Testis (tissue), 5 donors: ENCODE measurements at places on chromosomes 11 and 22. TPM values are rescaled to one million over a fixed set of nuclear protein-coding genes. Genes with fewer than 3 reads are reported as not detected.

GRCh38 chr11:65428578-65429067 lies 6.0 kb downstream of the NEAT1 start:
- H3K4me3 ChIP-seq: no peak overlapping the region
- H3K36me3 ChIP-seq: no peaks in the 10 kb centered on the region
- H3K27ac ChIP-seq: peak overlapping the region; percentile 96
- H3K4me1 ChIP-seq: peaks cover 33% of the 10 kb centered on the region
- peak; percentile 48 for DNase-seq

DNA sequence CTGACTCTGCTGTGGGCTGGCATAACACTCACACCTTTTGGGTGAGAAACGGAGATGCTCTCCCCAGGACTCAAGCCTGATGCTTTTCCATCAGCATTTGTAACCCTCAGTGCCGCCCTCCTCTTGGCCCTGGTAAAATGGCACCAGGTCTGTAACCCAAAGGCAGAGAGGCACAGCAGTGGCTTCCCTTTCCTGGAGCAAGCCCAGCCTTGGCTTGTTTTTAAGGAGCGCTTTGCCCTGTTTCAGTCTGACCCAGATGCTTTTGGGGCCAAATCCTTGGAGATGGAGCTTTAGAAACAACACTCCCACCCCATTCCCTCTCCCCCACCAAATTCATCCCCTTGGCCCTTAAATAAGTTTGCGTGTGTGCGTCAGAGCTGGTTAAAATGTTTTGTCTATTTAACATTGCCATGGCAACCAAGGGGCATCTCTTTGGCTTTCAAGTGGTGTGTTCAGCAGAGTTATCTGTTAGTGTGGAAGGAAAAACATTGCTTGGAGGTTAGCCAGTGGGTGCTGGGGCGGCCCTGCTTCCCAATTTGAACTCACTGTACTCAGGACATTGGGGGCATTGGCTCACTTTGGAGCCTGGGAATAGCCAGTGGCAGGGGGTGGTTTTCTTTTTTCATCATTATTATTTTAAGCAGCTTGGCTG lies 134.1 kb downstream of the NAV2 start:
- peaks cover 9% of the 10 kb centered on the region for H3K4me1 ChIP-seq
- H3K36me3 ChIP-seq: no peaks in the 10 kb centered on the region
- H3K4me3 ChIP-seq: no peak overlapping the region
- no peaks in the 10 kb centered on the region for H3K27me3 ChIP-seq
- no peak overlapping the region for H3K27ac ChIP-seq

- DNase-seq: no peak
- no peak overlapping the region for H3K4me3 ChIP-seq
- no peaks in the 10 kb centered on the region for H3K36me3 ChIP-seq
- H3K27me3 ChIP-seq: no peaks in the 10 kb centered on the region
- no peak overlapping the region for H3K27ac ChIP-seq
Observed at GRCh38 chr11:75677275-75677674, 8.4 kb upstream of the MAP6 start.

Gene OR51I1
- total RNA-seq: 0.74 TPM

GRCh38 chr11:134131628-134132244 lies 62.9 kb downstream of the JAM3 start:
- H3K36me3 ChIP-seq: no peaks in the 10 kb centered on the region
- DNase-seq: no peak
- no peaks in the 10 kb centered on the region for H3K4me1 ChIP-seq
- no peak overlapping the region for H3K27ac ChIP-seq
- H3K4me3 ChIP-seq: no peak overlapping the region

DNA sequence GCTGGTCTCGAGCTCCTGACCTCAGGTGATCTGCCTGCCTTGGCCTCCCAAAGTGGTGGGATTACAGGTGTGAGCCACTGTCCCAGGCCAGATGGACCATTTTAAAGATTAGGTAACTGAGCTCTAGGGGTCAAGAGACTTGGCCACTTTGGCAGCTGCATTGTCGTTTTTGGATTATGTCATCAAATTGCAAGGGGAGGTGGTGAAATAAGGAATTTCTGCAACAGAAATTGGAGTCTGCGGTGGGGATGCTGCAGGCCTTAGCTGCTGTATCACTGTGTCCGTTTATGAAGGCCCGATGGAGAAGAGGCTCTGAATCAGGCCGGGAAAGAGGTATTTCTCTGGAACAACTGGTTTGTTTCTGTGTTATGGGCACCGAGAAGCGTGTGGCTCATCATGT lies 34.6 kb downstream of the PTPRJ start:
- no peak for DNase-seq
- H3K4me3 ChIP-seq: no peak overlapping the region
- no peaks in the 10 kb centered on the region for H3K4me1 ChIP-seq
- H3K27me3 ChIP-seq: no peaks in the 10 kb centered on the region
- no peak overlapping the region for H3K27ac ChIP-seq

DNA sequence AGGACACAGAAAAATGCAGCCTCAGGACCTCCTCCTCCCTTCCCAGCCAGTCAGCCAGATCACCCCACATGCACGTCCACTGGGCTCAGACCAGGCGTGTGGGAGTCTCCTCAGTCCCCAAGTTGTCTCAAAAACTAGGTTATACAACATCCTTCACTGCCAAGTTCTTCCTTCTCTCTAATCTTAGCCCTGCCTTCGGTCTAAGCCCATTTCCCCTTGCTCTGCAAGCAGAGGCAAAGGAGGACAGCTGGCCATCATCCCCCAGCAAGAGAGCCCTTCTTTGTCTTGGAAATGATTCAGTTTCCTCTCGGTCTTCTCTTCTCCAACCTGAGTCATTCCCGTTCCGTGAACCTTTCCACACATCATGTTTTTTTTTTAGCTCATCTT lies 14.0 kb upstream of the NRGN start:
- no peaks in the 10 kb centered on the region for H3K36me3 ChIP-seq
- H3K27me3 ChIP-seq: no peaks in the 10 kb centered on the region
- no peak overlapping the region for H3K4me3 ChIP-seq
- H3K4me1 ChIP-seq: peaks cover 11% of the 10 kb centered on the region
- no peak overlapping the region for H3K27ac ChIP-seq

GRCh38 chr11:3136546-3137455 lies 28.3 kb downstream of the OSBPL5 start:
- H3K4me1 ChIP-seq: no peaks in the 10 kb centered on the region
- no peak for DNase-seq
- H3K27me3 ChIP-seq: no peaks in the 10 kb centered on the region

- no peaks in the 10 kb centered on the region for H3K27me3 ChIP-seq
- no peaks in the 10 kb centered on the region for H3K4me1 ChIP-seq
- H3K27ac ChIP-seq: no peak overlapping the region
- no peaks in the 10 kb centered on the region for H3K36me3 ChIP-seq
Observed at GRCh38 chr11:82045748-82046457, 687.8 kb downstream of the FAM181B start.

- no peaks in the 10 kb centered on the region for H3K36me3 ChIP-seq
- no peak for DNase-seq
- H3K27ac ChIP-seq: no peak overlapping the region
- no peaks in the 10 kb centered on the region for H3K4me1 ChIP-seq
Observed at GRCh38 chr22:50517495-50518260, 7.7 kb downstream of the SCO2 start.

- no peaks in the 10 kb centered on the region for H3K27me3 ChIP-seq
- H3K4me1 ChIP-seq: peaks cover 13% of the 10 kb centered on the region
- no peak overlapping the region for H3K4me3 ChIP-seq
- no peaks in the 10 kb centered on the region for H3K36me3 ChIP-seq
- peak; percentile 89 for DNase-seq
- H3K27ac ChIP-seq: peak overlapping the region; percentile 60
Observed at GRCh38 chr11:60193687-60194433, 11.0 kb upstream of the MS4A6A start.

Gene MGAT3
- total RNA-seq: 6.4 TPM

DNA sequence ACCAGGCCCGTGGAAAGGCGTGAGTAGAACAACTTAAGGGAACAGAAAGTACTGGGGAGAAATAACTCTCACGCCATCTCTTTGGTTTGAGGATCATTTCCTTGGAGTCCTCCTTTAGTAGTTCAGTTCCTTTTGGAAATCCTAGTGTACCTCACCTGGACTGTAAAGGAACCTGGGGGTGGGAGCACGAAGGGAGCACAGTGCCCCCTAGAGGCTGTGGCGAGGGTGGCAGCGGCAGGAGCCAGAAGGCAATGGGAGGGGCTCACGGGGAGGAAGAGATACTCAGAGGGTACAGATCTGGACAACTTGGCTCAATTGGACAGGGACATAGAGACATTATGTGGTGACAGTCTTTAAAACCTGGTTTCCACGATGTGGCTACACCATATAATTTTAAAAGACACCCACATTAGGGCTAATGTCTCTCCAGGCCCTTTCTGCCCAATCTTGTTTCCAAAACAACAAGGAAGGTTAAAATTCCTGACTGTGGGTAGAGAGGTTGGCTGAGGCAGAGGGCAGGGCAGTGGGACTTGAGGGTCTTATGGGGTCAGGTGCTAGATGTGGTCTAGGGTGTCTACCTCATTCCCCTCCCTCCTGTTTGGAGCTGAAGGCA lies 87.0 kb downstream of the CSNK2A3 start:
- H3K27ac ChIP-seq: no peak overlapping the region
- no peaks in the 10 kb centered on the region for H3K36me3 ChIP-seq
- no peaks in the 10 kb centered on the region for H3K27me3 ChIP-seq

DNA sequence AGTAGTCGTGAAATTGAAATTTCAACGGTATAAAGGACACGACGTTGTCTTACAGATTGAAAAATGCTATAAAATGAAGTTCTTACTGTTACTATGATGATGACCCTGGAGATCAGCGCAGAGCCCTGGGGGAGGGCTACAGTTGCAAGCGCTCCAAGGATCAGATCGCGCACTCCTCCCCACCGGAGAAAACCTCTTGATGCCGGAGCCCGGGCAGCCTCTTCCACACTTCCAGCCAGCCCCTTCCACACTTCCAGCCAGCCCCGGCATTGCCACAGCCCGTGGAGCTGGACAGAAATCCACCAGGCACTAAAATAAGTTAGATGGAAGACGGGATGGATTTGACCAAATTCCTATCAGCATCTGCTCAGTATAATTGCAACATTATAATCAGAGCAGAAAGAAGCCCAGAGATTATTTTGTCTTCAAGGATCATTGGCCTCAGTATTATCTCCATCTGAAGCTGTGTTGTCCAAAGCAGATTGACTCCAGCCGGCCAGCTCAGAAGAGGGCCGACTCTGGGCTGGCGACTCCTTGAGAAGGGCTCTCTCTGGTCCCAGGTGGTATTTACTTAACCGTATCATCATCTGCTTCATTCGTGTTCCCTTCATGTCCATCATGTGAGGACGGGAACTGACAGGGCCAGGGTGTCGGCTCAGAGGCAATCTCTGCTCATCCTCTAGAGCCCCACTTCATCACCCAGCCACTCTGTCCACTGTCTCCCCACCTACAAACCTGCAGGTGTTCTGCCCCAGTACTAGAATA lies 777 bp upstream of the MICAL3 start:
- no peak overlapping the region for H3K27ac ChIP-seq
- no peaks in the 10 kb centered on the region for H3K27me3 ChIP-seq
- no peaks in the 10 kb centered on the region for H3K36me3 ChIP-seq
- DNase-seq: peak; percentile 34

GRCh38 chr22:36982136-36982535 lies 37.1 kb downstream of the TST start:
- H3K27me3 ChIP-seq: no peaks in the 10 kb centered on the region
- DNase-seq: no peak
- no peaks in the 10 kb centered on the region for H3K36me3 ChIP-seq
- no peaks in the 10 kb centered on the region for H3K4me1 ChIP-seq

DNA sequence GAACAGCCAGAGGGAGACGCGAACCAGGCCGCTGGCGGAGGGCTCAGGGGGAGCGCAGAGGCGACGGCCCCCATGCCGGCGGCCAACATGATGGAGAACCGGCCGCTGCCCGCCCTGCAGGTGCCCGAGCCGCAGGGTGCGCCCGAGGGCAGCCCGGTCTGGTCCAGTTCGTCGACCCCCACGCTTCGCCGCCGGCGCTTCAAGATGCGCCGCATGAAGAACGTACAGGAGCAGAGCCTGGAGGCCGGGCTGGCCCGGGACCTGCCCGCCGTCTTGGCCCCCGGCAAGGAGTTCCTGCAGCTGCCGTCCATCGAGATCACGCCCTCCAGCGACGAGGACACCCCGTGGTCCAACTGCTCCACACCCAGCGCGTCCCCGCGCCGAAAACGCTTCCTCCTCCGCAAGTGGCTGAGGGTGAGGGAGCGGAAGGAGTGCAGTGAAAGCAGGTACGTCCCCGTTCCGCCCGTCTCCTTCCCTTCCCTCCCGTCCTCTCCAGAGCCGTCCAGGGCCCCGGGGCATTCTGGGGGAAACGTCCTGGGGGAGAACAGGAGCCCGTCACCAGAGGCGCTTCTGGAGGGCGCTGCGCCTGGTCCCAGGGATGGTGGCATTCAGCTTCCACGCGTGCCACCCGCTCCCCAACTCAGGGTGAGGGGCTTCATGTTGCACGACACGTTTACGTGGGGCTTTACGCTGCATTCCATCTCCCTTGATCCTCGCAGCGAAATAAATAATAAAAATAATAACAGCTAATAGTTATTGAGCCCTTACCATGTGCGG lies 840 bp downstream of the GRAMD1B start:
- peak overlapping the region; percentile 89 for H3K27ac ChIP-seq
- no peaks in the 10 kb centered on the region for H3K36me3 ChIP-seq
- no peaks in the 10 kb centered on the region for H3K4me1 ChIP-seq
- peak overlapping the region; percentile 81 for H3K4me3 ChIP-seq

Gene APOL5
- 0.31 TPM for total RNA-seq

Gene RAPSN
- 0.19 TPM for total RNA-seq

Gene DCHS1
- 8.8 TPM for total RNA-seq

DNA sequence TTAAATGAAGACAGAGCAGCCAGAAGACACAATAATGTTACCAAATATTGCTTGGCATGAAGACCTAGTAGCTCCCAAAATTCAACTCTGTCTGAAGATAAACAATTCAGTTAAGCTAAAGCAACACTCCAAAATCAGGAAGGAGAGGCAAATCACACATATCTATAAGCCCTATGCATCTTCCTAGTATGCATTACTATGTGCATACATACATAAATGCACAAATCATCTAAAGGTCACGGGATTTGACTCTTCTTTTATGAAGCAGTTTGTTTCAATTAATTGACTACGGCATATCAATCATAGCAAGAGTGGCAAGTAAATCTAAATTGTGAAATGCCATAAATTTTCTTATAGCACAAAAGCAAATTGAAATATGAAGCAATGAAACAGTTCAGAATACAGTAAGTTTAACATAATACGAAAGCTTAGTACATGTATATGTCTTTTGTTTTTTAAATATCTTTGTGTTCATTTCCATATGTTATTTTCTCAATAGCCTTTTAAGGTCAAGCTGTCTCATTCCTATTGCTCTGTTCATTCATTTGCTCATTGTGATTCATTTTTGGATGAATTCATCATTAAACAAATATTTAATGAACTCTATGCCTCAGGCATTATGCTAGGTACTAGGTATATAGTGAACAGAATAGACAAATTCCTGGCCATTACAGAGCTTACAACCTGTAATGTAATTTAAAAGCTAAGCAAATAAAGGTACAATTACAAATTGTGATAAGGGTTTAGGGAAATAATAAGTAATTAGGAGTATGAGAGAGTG lies 540.5 kb downstream of the DLG2 start:
- no peaks in the 10 kb centered on the region for H3K36me3 ChIP-seq
- no peak overlapping the region for H3K4me3 ChIP-seq
- no peaks in the 10 kb centered on the region for H3K4me1 ChIP-seq
- no peaks in the 10 kb centered on the region for H3K27me3 ChIP-seq
- H3K27ac ChIP-seq: no peak overlapping the region
- no peak for DNase-seq

Gene OR2AT4
- total RNA-seq: 0.94 TPM

GRCh38 chr11:36510594-36510942 lies 496 bp upstream of the TRAF6 start:
- H3K36me3 ChIP-seq: no peaks in the 10 kb centered on the region
- no peak for DNase-seq
- peak overlapping the region; percentile 81 for H3K27ac ChIP-seq
- no peaks in the 10 kb centered on the region for H3K27me3 ChIP-seq

Gene P2RY2
- total RNA-seq: 3.6 TPM
